PC-9 (cell line): ENCODE measurements at places on chromosomes 11 and 22.

- H3K36me3 ChIP-seq, result no peaks in the 10 kb centered on the region
- peak overlapping the region; percentile 63 for H3K27ac ChIP-seq
- peak; percentile 35 for DNase-seq
- H3K27me3 ChIP-seq, result no peaks in the 10 kb centered on the region
These were observed 387.1 kb downstream of the SOX6 start for GRCh38 chr11:15969281-15969680.

DNA sequence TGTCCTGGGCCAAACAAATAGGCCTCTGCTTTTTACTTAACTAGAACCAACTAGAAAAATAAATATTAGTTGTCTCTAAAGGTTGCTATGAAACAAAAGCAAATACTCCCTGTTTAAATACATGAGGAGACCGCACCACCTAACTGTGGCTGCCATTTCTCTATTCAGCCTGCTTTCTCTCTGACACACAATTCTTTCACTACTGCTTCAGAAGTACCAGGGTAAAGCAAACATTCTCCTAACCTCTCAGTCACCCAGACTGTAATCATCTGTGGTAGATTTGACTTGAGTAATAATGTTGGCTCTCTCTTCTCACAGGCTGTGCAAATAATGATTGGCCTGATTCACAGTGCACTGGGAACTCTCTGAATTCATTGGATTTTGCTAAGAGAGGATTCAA, 41.0 kb upstream of the MS4A8 start:
- no peak for DNase-seq
- no peaks in the 10 kb centered on the region for H3K4me1 ChIP-seq
- no peak overlapping the region for H3K4me3 ChIP-seq
- no peak overlapping the region for H3K27ac ChIP-seq
- H3K36me3 ChIP-seq, result no peaks in the 10 kb centered on the region

GRCh38 chr11:2940147-2940920, 11.1 kb upstream of the PHLDA2 start:
- H3K27ac ChIP-seq, result peak overlapping the region; percentile 76
- H3K4me1 ChIP-seq, result peaks cover 27% of the 10 kb centered on the region
- no peaks in the 10 kb centered on the region for H3K27me3 ChIP-seq

DNA sequence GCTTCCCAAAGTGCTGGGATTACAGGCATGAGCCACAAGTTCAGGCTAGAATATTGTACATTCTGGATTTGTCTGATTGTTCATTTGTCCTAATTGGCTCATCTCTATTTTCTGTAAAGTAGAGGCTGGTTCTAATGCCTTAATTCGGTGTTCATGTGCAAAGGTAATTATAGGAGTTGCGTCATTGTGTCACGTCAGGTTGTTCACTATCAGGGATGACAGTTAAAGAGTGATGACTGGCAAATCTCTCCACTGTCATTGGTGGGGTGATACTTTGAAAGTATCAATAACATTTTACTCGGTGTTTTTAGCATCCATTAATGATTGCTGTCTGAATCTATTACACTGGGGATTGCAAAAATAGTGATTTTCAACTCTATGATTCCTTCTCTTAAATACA, 103.5 kb downstream of the HIPK3 start:
- DNase-seq, result no peak
- H3K4me1 ChIP-seq, result no peaks in the 10 kb centered on the region
- H3K4me3 ChIP-seq, result no peak overlapping the region
- no peak overlapping the region for H3K27ac ChIP-seq
- no peaks in the 10 kb centered on the region for H3K36me3 ChIP-seq
